Femur (tissue), 1 donor: ENCODE measurements at places on chromosomes 2 and 18.

GRCh38 chr2:3222636-3223035 lies 155.0 kb downstream of the EIPR1 start:
- DNase-seq: no peak

GRCh38 chr18:28177828-28178635 lies 1.1 kb upstream of the CDH2 start:
- peak; percentile 78 for DNase-seq

DNA sequence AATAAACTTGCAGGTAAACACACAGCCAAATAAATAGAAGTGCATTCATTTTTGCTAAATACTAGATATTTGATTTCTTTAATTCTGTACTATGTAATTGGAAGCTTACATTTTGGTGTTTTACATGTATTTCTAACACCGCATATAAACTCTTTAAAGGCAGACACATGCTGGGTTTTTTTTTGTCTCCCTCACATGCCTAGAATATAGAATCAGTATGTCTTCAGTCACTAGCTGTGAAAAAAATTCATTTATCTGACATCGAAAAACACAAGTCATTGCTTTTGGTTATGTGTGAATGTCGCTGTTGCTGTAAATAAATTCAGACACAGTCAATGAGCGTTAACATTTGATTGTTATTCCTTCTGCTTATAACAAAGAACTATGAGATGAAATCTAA lies 1101.0 kb downstream of the DPP10 start:
- no peak for DNase-seq

GRCh38 chr2:235206980-235207579 lies 255.3 kb downstream of the SH3BP4 start:
- DNase-seq: no peak

DNA sequence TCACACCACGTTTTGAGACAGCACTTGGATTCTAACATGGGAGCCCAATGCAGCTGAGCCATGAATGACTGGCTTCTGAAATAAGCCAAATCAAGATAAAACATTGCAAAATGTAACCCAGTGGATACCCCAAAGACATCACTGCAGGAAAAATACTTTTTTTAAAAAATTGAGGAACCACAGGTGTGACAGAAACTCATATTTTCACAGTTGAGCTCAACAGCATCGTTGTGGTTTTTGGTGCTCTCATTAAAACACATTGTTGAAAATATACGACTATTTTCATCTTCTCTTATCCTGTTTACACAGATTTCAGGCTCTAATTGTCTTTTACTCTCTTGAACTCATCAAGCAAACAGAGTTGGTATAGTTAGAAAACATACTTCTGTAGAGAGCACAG lies 429.3 kb upstream of the VRK2 start:
- DNase-seq: no peak

DNA sequence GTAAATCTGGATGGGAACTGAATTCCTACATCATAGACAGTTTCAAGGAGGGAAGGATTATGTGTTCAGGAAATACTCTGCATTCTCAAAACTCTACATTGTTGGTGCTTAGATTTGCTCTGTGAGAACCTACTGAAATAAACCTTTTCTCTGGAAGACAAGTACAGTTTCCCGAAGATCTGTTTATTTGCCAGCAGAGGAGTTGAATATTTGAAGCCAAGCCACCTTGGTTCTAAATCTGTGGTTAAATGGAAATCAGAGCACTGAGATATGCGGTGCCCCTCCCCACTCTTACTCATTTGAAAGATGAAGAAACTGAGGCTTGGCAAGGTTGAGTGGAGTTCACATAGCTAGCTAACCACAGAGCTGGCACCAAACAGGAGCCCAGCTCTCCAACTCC lies 146.3 kb upstream of the CTAGE1 start:
- no peak for DNase-seq

- no peak for DNase-seq
Measured at GRCh38 chr2:119541476-119541875, 2.8 kb upstream of the CFAP221 start.

DNA sequence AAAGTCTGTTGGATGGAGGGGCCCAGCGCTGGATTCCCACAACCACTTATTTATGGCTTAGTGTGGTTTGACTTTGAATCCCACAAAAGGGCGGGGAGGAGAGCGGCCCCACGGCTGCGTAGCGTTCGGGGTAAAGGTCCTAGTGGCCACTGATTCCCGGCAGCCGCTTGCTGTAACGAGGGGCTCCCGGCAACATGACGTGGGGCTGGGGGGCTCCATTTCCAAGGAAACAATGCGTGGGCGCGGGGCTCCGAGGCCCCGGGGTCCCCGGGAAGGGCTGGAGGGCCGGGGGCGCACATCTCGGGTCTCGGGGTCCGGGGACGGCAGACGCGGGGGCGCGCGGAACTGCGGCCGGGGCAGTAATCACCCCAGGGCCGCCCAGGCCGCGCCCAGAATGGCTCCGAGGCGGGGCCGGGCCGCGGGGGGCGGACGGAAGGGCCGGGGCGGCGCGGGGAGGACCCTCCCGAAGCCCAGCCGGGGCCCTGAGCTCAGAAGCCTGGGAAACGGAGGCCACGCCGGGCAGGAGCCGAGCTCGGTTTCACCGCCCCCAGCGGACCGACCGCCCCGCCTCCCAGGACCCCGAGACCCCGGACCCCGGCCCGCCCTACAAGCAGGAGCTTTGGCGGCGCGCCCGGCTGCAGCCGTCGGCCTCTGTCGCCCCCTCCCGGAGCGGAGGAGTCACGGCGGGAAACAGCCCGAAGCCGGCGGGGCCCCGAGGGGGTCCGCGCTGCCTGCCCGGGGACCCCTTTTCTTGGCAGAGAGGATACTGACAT lies 11.9 kb upstream of the MLPH start:
- peak; percentile 93 for DNase-seq

- no peak for DNase-seq
Measured at GRCh38 chr2:181264441-181264840, 192.7 kb upstream of the ITGA4 start.

DNA sequence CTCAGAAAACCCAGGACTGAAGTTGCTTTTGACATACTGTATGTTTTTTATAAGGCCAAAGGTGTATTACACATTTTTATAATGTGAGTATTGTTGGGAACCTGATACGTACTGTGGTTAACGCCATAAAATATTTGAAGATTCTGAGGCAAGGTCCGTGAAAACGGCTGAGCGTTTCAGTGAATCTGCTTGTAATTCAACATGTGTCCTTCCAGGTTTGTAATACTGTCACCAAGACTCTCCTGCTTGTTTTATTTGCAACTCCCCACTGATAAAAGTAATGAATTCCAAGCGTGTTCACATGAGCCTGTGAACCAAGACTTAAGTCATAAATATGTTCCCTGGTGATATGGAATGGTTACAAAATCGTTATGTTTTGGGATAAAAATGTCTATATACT lies 23.9 kb upstream of the FRZB start:
- no peak for DNase-seq

DNA sequence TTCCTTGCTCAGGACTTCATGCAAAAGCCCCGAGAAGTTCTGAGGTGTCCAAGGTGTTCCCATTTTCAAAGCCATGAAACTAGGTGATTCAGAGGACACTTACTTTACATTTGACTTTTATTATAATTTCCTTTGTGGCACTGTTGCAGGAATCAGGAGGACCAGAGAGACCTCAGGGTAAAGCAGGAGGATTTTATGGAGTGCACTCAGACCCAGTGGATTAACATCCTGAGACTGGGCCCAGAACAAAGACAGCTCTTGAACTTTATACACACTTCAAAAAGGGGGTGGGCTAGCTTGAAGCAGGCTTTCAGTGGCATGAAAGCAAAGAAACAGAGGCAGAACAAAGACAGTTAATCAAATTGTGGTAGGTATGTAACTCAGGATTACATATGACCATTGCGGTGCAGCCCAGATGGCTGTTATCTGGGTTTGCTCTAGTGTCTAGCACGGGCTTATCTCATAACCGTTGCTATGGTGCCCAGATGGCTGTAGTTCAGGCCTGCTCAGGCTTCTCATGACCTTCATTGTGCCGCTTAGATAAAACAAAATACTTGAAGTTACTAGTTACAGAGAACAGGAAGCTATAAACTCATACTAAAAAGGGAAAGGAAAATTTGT lies 39.4 kb downstream of the TMEM182 start:
- no peak for DNase-seq

GRCh38 chr2:60302377-60303126 lies 250.9 kb downstream of the BCL11A start:
- no peak for DNase-seq

DNA sequence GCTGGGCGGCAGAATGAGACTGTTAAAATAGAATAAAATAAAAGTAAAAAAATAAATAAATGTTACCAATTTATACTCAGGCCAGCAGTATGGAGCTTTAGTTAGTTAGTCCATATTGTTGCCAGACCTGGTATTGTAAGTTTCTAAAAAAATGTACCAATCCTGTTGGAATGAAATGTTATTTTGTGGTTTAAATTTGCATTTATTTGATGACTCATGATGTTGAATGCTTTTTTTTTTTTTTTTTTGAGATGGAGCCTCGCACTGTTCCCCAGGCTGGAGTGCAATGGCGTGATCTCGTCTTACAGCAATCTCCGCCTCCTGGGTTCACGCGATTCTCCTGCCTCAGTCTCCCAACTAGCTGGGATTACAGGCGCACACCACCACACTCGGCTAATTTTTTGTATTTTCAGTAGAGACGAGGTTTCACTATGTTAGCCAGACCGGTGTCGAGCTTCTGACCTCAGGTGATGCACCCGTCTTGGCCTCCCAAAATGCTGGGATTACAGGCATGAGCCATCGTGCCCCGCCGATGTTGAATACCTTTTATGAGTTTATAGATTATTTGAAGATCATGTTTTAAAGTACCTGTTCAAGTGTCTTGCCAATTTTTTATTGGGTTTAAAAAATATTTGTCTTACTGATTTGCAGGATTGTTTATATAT lies 5.7 kb upstream of the PTPRN start:
- no peak for DNase-seq

GRCh38 chr2:102139851-102140250 lies 2.7 kb upstream of the IL1R1 start:
- no peak for DNase-seq

DNA sequence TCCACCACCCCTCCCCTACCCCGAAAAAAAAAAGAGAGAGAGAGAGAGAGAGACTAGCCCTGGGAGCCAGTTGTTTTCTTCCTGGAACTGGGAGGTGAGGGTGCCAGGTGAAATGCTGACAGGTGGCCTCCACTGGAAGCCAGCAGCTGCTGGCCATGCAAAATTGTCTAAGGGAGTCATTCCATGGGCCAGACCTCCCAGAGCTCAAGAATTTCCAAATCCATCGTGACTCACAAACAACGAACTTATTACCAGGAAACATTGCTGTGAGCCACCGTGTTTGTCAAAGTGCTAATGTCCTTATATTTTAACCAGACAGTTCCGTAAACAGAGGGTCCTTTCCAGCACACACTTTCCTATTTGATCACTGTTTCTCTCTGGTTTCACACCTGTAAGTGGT lies 68.5 kb upstream of the PID1 start:
- DNase-seq: no peak

DNA sequence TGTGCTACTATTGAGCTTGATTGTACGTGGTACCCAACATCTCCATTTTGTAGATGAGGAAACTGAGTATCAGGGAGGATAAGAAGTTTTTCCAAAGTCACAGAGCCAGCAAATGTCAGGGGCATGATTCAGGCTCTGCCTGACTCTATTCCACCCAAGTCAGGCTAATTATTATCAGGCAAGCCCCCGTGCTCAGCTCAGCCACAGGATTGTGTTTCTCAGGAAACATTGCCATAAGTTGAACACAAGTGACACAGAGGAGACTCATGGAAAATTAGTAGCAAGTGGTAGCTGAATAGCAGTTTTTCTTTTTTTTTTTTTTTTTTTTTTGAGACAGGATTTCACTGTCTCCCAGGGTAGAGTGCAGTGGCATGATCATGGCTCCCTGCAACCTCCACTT lies 260.5 kb downstream of the C1D start:
- DNase-seq: no peak

GRCh38 chr2:152594022-152594766 lies 123.1 kb downstream of the PRPF40A start:
- DNase-seq: peak; percentile 71

- no peak for DNase-seq
Measured at GRCh38 chr2:106165561-106165960, 28.5 kb downstream of the UXS1 start.

DNA sequence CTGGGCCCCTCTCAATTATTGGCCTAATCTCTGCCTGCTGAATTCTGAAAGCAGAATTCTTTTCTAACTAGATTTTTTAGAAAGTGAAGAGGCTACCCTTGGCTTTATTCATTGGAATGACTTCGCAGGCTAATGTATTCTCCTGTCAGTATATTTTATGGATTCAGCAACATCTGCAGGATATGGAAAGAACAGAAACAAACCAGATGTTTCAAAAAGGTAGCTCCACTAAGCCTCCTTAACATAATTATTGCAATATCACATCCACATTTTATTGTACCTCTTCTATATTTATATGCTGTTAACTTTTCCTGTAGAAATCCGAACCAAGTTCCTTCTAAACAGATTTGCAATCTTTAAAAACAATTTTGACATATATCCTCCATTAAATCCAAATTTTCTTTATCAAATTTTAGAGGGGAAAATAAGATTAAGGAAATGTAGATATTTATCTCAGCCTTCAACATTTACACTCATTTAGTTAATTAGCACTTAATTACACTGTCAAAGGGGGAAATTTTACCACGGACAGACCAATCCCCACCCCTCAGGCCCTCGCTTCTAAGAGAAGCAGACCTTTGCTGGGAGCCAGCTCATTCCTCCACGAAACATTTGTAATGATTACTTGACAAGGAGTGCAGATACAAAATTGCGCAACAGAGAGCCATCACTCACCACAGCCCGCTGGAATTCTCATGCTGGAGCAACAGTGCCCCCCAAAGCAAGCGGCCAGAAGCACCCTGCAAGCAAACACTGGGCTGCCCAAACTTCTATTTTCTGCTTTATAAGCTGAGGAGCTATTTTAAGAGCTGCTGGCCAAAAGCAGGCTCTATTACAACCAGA lies 253.4 kb downstream of the ETAA1 start:
- peak; percentile 93 for DNase-seq

DNA sequence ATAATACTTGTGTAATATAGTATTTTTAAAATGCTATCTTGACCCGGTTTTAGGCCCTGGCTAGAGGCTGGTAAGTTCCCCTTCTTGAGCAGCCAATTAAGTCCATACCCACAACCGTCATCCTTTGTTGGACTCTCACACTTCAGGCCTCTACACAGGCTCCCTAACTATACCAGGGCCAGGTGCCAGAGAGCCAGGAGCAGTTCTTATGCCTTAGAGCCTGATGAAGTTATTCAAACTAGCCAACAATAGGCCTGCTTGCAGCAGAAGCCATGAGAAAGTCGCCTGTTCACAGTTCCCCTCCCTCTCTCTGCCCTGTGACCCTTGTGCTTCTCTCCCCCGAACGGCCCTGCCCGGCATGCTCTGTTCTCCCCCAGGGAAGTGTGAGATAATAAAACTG lies 454.2 kb upstream of the KLHL29 start:
- no peak for DNase-seq
